ENCODE measurements at places on chromosomes 1 and 21. TPM values are rescaled to one million over a fixed set of nuclear protein-coding genes. Genes with fewer than 3 reads are reported as not detected.

SLC25A44 gene
- 52.3 TPM for total RNA-seq

AVPR1B gene
- total RNA-seq: not detected

RBM11 gene
- total RNA-seq: 4.9 TPM

CSF3R gene
- total RNA-seq: 0.30 TPM

PANK4 gene
- 44.6 TPM for total RNA-seq

C1QA gene
- total RNA-seq: not detected

DMBX1 gene
- total RNA-seq: not detected

STUM gene
- total RNA-seq: not detected

PERM1 gene
- total RNA-seq: not detected

SOAT1 gene
- 34.8 TPM for total RNA-seq

ZSWIM5 gene
- total RNA-seq: 1.1 TPM

ADAMTS1 gene
- 0.31 TPM for total RNA-seq

TNN gene
- total RNA-seq: not detected

NBPF3 gene
- total RNA-seq: 3.8 TPM

ANKRD34A gene
- 3.6 TPM for total RNA-seq

A3GALT2 gene
- not detected for total RNA-seq

LIN9 gene
- total RNA-seq: 11.3 TPM

TEX38 gene
- not detected for total RNA-seq

FGR gene
- total RNA-seq: 0.62 TPM

LYPLAL1 gene
- total RNA-seq: 27.6 TPM

SYNC gene
- total RNA-seq: not detected

NUDT4B gene
- not detected for total RNA-seq

STIL gene
- 32.2 TPM for total RNA-seq

CFHR2 gene
- not detected for total RNA-seq

PDC gene
- total RNA-seq: not detected

ASCL5 gene
- total RNA-seq: 0.16 TPM

CR1L gene
- total RNA-seq: not detected

TSPAN2 gene
- 4.3 TPM for total RNA-seq

USP25 gene
- total RNA-seq: 37.6 TPM

SMIM12 gene
- total RNA-seq: 52.8 TPM

OR2L2 gene
- total RNA-seq: 0.29 TPM

ARHGAP29 gene
- total RNA-seq: 1.3 TPM

LCE6A gene
- total RNA-seq: not detected

CSMD2 gene
- total RNA-seq: not detected

USP33 gene
- 47.1 TPM for total RNA-seq
